ENCODE measurements at places on chromosomes 16 and 17.

DNA sequence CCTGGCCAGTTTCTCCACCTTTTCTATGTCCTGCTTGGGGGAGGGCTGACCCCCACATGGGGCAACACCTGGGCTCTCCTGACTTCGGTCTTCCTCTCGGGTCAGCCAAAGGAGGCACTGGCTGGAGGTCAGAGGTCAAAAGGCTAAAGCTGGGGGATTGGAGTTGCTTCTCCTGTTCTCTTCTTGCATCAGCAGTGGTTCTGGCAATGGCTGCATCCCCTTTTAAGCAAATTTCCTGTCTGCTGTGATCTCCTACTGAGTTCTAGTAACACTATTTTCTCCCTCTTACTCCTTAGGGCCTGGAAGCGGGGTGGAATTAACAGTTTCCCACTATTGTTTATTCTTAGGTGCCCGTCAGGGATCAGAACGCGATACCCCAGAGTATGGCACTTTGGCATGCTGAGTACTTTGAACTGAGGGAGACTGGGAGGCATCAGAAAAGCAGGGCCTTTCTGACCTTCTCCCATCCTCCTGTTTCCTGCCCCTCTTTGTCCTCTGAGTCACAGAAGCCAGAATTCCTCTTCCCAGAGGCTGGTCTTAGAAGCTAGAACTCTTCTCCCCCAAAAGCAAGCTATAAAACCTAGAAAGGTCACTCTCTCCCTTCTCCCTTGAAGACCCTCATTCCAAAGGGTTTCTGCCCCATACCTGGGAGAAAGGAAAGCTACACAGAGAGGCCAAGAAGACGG is 268.2 kb downstream of the STX8 start:
- no peak for DNase-seq

GRCh38 chr17:45338996-45339535 is 22.2 kb upstream of the MAP3K14 start:
- no peak for DNase-seq

GRCh38 chr17:75454193-75454592 is 2.2 kb upstream of the TMEM94 start:
- no peak for DNase-seq

- no peak for DNase-seq
Observed at GRCh38 chr17:4199818-4200402, 56.9 kb downstream of the CYB5D2 start.

DNA sequence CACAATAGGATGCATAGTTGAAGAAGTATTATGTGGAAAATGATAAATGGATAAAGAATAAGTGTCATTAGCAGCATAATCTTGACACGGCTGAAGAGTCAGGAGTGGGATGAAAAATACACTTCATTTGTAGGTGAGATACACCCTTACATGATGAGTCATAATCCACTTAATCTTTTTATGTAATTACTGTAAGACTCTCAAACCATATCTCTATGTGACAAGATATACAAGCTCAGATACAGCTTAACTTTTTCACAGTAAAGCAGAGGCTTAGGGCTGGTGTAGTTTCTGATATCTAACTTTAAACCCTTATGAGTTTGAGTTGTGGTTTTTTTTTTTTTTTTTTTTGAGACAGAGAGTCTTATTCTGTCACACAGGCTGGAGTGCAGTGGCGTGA is 101.2 kb downstream of the FTO start:
- DNase-seq, result no peak

DNA sequence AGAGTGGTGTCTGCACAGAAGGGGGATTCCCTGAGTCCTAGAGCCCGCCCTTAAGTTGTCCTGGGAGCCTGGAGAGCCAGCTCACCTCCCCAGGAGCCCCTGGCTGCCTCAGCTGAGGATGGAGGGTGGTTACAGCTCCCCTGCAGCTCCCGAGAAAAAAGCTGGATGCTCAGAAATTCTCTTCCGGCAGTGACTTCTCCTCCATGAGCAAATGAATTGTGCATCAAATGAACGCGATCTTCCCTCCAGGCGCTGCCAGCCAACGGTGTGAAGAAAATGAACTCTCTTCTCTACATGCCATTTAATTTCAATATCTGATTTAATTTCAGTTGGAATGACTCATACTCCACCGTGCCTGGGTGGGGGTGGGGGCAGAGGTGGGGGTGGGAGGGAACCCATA is 14.3 kb upstream of the C16orf74 start:
- no peak for DNase-seq

DNA sequence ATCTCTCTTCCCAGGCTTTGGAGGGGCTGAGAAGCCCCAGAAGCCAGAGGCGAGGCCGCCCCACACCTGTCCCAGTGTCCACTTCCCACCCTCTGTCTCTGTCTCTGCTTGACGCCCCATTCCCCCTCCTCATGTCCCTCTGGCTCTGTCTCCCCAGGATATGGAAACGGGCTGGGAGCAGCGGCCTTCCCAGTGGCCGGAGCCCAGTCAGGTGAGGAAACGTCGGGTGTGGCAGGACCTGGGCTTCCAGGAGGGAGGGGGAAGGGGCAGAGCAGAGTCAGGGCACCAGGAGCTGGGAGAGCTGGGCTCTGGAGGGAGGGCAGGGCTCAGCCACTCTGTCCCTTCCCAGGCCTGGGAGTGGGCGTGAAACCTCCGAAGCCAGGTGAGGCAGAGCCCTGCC is 10.6 kb upstream of the PKMYT1 start:
- DNase-seq, result no peak

DNA sequence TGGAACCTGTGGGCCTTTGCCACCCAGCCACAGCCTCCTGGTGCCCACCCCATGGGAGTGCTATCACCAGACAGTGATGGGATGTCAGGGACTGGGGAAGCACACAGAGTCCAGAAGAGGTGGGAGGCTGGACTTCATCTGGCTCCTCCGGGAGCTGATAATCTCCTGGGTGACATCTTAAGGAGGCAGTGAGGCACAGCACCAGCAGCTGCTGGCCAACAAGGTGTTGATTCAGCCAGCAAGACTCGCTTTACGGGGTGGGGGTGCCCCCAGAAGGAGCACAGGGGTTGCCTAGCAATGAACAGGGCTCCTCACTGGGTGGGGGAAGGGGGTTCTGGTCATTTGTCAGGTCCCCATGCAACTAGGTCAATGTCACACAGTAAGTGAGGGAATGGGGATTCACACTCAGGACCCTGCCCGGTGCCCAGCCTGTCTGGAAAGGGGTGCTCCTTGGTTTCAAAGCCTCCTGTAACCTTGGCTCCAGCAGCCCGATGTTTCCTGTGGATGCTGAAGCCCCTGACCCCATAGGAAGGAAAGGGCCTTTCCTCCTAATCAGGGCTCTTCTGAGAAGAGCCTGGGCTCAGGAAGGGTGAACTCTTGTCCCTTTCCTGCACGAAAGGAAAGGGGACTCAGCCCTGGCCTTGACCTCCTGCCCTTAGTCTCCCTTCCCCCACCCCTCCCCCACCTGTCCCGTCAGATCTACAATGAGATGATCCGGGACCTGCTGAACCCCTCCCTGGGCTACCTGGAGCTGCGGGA is 17.7 kb downstream of the KIF19 start:
- no peak for DNase-seq

DNA sequence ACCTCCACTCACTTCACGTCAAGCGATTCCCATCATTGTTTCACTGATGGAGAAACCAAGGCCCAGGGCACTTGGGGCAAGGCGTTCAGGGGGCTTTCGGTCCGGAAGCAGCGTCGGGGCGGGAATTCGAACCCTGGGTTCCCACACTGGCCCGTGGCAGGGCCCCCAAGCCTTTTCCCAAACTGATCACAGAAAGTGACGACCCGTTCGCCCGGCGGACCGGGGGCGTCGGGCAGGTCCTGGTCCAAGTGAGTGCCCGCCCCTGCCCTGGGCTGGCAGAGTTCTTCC is 856 bp upstream of the MON1B start:
- no peak for DNase-seq

- no peak for DNase-seq
Observed at GRCh38 chr17:50482110-50482509, 3.5 kb downstream of the RSAD1 start.

All from HS-27A (cell line).